Naive thymus-derived CD8-positive, alpha-beta T cell (primary cell): ENCODE measurements at places on chromosomes 4 and X.

- no peak for DNase-seq
These were observed 174.5 kb upstream of the NWD2 start for GRCh38 chr4:37070041-37070440.

DNA sequence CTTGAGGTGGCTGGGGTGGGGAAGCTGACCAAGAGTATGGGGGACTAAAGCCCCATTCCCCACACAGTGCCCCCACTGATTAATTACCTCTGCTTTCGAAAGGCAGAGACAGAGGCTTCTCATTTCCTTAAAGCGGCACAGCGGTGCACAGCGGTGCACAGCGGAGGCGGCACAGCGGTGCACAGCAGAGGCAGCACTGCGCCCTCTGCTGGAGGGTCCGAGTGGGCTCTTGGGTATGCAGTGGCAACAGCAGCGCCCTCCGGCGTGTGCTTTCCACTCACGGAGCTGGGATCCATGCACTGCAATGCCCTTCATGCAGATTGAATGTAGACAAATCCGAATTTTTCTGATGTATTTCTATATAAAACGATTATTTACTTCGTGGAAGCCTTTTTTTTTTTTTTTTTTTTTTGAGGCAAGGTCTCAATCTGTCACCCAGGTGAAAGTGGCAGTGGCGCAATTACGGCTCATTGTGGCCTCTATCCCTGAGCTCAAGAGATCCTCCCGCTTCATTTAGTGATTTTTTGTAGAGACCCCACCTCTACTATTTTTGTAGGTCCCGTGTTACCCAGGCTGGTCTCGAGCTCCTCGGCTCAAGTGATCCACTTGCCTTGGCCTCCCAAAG, 19.7 kb upstream of the PRPS2 start:
- DNase-seq = peak; percentile 71

GRCh38 chr4:126215759-126216158, 901.0 kb downstream of the FAT4 start:
- no peak for DNase-seq

- DNase-seq = no peak
These were observed 6.9 kb downstream of the GPR50 start for GRCh38 chrX:151183233-151183753.

DNA sequence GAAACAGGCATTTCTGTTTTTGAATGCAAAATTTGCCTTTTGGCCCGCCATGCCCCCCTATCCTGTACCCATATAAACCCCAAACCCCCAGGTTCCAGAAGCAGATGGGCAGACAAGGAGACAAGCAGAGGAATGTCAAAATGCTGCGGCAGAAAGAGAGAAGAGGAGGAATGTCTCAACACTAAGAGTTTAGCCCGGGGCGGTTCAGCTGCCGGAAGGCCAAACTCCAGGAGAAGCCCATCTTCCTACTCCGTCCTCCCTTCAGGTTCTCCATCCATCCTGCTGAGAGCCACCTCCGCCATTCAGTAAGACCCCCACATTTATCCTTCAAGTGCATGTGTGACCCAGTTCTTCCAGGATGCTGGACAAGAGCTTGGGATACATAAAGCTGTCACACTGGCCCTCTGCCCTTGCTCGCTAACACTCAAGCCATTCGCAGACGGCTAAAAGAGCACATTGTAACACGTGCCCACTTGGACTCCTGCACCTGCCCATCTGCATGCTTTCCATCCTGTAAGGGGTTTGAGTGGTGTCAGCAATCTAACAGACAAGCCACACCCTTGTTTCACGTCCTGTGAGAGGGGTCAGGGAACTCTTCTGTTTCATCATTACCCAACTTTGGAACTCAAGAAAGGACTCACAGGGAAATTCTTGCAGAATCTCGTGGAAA, 31.3 kb downstream of the TLR10 start:
- no peak for DNase-seq

DNA sequence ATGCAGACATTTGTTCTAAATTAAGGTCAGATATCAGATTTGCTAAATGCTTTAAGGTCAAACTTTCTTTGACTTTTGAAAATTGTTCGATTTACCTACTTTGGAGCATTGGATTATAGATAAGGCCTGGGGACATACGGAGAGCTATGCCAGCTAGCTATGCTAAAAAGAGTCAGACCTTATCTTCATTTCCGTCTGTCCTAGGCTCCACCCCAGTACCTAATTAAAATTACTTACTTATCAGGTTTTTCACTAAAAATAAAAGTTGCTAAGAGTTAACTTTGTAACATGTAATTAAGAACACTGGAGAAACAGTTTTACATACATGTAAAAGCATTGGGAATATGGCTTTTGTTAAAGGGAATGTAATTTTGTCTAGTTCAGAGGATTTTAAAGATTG, 7.1 kb upstream of the TMEM35A start:
- no peak for DNase-seq

- no peak for DNase-seq
These were observed 14.6 kb downstream of the NPNT start for GRCh38 chr4:105909787-105910281.
